Activated naive CD8-positive, alpha-beta T cell treated with anti-CD3 and anti-CD28 coated beads, Interleukin-2, amount 10 ng/mL, durations not matched to agents 7 days and 5 days (primary cell): ENCODE measurements at places on chromosomes 5 and 9.

GRCh38 chr5:180865981-180866695 lies 5.1 kb upstream of the ZFP62 start:
- peaks cover 5% of the 10 kb centered on the region for H3K4me1 ChIP-seq
- H3K4me3 ChIP-seq, result no peak overlapping the region
- H3K27ac ChIP-seq, result no peak overlapping the region
- DNase-seq, result no peak
- H3K36me3 ChIP-seq, result no peaks in the 10 kb centered on the region

- H3K36me3 ChIP-seq, result no peaks in the 10 kb centered on the region
- no peak overlapping the region for H3K27ac ChIP-seq
- DNase-seq, result no peak
- H3K27me3 ChIP-seq, result no peaks in the 10 kb centered on the region
Measured at GRCh38 chr5:114010362-114010761, 351.5 kb upstream of the KCNN2 start.

GRCh38 chr9:75170898-75171360 lies 82.6 kb downstream of the OSTF1 start:
- H3K27me3 ChIP-seq, result no peaks in the 10 kb centered on the region
- peaks cover 65% of the 10 kb centered on the region for H3K36me3 ChIP-seq
- no peak overlapping the region for H3K4me3 ChIP-seq
- H3K4me1 ChIP-seq, result peaks cover 39% of the 10 kb centered on the region
- no peak for DNase-seq

DNA sequence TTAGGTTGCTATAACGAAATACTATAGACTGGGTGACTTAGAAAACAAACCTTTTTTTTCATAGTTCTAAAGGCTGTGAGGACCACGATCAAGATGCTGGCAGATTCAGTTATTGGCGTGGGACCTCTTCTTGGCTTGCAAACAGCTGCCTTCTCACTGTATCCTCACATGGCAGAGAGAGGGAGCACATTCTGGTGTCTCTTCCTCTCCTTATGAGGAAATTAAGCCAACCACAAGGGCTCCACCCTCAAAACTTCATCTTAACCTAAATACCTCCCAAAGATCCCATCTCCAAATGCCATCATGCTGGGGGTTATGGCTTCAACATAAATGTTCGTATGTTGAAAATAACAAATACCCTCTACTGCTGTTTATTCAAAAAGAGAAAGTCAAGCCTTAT lies 197.1 kb downstream of the CEMIP2 start:
- H3K27ac ChIP-seq, result no peak overlapping the region
- H3K36me3 ChIP-seq, result no peaks in the 10 kb centered on the region
- H3K27me3 ChIP-seq, result peaks cover 16% of the 10 kb centered on the region
- DNase-seq, result no peak

GRCh38 chr9:79668956-79669355 lies 97.2 kb downstream of the TLE4 start:
- H3K4me1 ChIP-seq, result peaks cover 18% of the 10 kb centered on the region
- H3K4me3 ChIP-seq, result no peak overlapping the region
- no peak overlapping the region for H3K27ac ChIP-seq
- peaks cover 45% of the 10 kb centered on the region for H3K36me3 ChIP-seq
- DNase-seq, result no peak

GRCh38 chr5:143431789-143432188 lies 28.3 kb upstream of the NR3C1 start:
- peaks cover 40% of the 10 kb centered on the region for H3K4me1 ChIP-seq
- DNase-seq, result no peak
- H3K4me3 ChIP-seq, result no peak overlapping the region
- H3K27ac ChIP-seq, result no peak overlapping the region

DNA sequence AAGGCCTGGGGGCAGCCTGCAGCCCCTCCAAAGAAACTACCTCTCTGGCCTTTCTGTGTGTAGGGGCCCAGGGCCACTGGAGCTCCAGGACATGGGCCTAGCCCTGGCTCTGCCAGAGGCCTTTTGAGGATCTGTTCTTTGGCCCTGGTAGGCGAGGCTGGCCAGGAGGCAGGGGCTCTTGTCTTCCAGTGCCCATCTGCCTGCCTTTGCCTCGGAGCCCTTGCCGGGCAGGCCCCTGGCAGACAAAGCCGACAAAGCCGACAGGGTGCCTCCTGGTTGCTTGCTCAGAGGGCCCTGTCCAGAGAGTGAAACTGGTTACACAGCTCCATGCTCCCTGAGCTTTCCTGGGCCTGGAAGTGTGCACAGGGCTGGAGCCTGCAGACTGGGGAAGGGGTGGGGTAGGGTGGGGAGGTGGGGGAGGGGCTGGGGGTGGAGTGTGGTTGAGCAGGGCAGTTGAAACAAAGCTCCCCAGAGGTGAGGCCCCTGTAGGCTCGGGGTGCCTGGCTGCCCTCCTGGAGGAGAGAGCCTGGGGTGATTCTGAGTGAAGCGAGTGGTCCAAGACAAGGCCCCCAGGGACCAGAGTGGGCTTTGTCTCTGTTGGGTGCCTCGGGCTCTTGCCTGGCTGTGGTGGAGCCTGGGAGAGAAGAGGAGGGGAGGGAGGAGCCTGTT lies 29.3 kb downstream of the PTPA start:
- peak overlapping the region; percentile 98 for H3K27ac ChIP-seq
- H3K36me3 ChIP-seq, result peaks cover 17% of the 10 kb centered on the region
- DNase-seq, result peak; percentile 61

DNA sequence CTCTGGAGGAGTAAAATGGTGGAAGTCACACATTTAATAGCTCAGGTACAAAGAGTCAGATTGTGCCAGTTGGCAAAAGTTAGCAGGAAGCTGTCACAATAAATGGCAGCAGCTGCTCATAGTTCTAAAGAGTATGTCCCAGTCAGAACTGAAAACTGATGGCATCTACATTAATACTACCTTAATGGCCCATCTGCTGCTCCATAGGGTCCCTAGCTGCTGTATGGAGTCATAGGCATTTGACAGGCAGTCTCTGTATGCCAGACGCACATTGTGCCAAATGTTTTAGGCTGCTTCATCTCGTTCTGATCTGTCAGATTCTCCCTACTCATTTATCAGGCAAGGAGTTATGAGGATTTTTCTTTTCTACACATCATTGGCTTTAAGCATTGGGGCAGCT lies 515.8 kb upstream of the ARRDC3 start:
- no peak overlapping the region for H3K27ac ChIP-seq
- H3K4me3 ChIP-seq, result no peak overlapping the region
- H3K27me3 ChIP-seq, result no peaks in the 10 kb centered on the region
- H3K36me3 ChIP-seq, result no peaks in the 10 kb centered on the region

GRCh38 chr5:133731951-133732350 lies 119.6 kb upstream of the FSTL4 start:
- H3K4me3 ChIP-seq, result no peak overlapping the region
- no peak overlapping the region for H3K27ac ChIP-seq

DNA sequence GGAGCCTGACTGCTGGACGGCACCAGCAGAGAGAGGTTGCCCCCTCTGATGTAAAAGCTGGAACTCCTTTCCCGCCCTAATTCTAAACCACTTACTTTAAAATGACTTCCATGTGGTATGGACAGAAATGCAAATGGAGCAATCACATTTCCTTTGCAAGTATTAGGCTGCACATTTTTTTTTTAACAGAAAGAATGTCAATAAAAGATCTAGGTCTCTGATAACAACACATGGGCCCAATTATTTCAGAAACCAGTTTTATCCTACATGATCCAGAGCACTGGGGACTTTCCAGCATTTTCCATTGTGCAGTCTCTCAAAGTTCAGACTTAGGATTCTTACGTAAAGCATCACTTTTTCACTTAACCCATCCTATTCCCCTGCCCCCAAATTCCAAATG lies 203.7 kb downstream of the NXNL2 start:
- peaks cover 3% of the 10 kb centered on the region for H3K27me3 ChIP-seq
- no peaks in the 10 kb centered on the region for H3K4me1 ChIP-seq
- H3K36me3 ChIP-seq, result no peaks in the 10 kb centered on the region
- no peak overlapping the region for H3K27ac ChIP-seq
- no peak for DNase-seq
- H3K4me3 ChIP-seq, result no peak overlapping the region

- no peaks in the 10 kb centered on the region for H3K27me3 ChIP-seq
- peak overlapping the region; percentile 94 for H3K4me3 ChIP-seq
- H3K36me3 ChIP-seq, result peaks cover 16% of the 10 kb centered on the region
- DNase-seq, result no peak
- H3K4me1 ChIP-seq, result peaks cover 42% of the 10 kb centered on the region
Measured at GRCh38 chr5:141634720-141635119, 1.9 kb downstream of the HDAC3 start.

DNA sequence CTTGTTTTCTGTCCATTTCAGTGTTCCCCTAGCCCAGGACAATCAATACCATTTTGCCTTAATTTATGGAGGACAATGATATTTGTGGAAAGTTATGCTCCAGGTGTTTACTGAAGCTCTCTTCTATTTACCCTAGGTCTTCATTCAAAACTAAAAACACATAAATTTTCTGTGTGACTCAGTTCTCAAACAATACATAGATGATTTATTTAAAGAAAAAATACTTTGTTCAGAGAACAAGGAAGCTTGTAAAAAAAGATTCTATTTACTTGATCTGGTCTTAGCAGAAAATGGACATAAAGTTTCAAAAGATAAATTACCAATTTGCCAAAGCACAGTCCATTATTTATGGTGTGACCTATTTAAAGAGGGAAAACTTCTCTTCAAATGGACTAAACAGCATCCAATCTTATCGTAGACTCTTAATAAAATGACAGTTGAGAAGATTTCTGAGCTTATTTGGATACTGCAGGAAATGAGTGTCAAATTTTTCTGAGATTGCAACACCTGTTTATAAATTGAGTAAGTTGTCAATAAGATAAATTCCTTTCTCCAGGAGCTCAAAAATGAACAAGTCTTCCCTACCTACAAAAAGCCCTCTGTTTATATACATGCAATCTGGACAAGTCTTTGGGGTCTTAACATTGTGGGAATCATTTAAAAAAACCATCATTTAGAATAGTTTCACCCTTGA lies 627.2 kb downstream of the PSAT1 start:
- H3K4me3 ChIP-seq, result no peak overlapping the region
- no peaks in the 10 kb centered on the region for H3K27me3 ChIP-seq
- no peaks in the 10 kb centered on the region for H3K4me1 ChIP-seq
- DNase-seq, result no peak

DNA sequence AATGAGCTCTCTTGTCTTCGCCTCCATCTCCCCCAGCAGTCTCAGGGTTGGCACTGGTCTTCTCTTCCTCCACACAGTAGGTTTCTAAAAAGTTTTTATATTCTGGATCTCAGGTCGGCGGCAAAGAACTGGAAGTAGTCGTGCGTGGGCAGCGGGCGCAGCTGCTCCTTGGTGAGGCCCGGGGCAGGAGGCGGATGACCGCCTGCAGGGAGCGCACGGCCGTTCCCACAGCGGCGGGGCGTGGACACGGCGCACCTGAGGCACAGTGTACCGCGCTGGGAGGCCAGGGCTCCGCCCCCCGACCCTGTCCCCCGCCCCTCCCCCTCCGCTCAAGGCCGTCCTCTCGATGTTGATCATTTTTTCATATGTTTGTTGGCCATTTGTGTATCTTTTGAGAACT lies 92.4 kb downstream of the STX17 start:
- no peak for DNase-seq
- H3K27ac ChIP-seq, result no peak overlapping the region
- peaks cover 48% of the 10 kb centered on the region for H3K36me3 ChIP-seq
- no peak overlapping the region for H3K4me3 ChIP-seq
- no peaks in the 10 kb centered on the region for H3K4me1 ChIP-seq

DNA sequence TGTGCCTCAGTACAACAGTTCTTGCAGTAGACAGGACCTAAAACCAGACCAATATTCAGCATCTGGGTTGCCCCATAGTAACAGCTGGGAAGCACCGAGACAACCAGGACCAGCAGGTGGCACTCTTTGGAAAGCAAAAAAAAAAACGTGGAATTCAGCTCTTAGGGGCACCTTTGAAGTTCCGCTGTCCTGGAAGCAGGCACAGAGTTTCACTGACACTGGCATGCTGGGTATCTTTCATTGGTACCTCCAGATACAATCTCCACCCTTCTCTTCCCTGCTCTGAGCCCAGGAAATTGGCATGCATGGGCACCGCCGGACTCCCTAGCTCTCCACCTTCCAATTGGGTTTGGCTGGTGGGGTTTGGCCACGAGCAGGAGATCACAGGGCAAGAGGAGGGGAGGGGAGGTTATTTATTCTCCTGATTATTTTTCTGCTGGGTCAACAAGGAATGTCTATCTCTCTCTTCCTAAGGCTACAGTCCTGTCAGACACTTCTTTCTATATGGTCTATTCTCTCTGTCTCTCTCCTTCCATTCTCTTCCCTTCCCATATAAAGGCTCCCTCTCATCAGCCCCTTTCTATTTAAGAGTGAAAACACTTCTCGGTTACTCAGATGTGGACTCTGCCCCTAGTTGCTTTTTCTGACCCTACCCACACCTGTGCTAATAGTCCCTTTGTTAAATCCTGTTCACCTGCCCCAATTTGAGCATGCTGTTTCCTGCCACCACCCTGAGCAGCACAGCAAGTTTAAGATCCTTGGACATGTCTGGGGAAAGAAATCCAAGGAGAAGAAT lies 1.9 kb upstream of the IDNK start:
- DNase-seq, result peak; percentile 41
- no peak overlapping the region for H3K27ac ChIP-seq
- H3K27me3 ChIP-seq, result peaks cover 3% of the 10 kb centered on the region

GRCh38 chr5:55027595-55027994 lies 3.5 kb downstream of the GZMK start:
- H3K4me3 ChIP-seq, result peak overlapping the region; percentile 68
- DNase-seq, result no peak
- peaks cover 54% of the 10 kb centered on the region for H3K36me3 ChIP-seq
- H3K27ac ChIP-seq, result peak overlapping the region; percentile 80
- no peaks in the 10 kb centered on the region for H3K27me3 ChIP-seq

DNA sequence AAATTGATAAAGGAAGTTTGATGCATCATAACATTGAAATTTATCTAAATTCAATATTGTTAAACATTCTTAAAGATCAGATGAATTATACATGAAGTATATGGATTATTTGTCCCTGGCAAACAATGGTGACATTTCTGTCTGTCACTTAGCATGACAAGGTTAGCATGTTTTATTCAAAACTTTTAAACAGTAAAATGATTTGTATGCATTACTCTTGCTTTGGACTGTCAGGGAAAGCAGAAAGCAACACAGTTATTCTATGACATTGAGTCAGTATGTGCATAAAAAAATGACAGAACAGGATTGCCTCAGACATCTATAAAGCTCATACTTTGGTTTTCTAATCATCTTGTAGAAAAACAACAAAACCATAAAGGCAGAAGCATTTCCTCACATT lies 193.7 kb downstream of the IZUMO3 start:
- no peak overlapping the region for H3K27ac ChIP-seq
- H3K4me1 ChIP-seq, result no peaks in the 10 kb centered on the region
- H3K4me3 ChIP-seq, result no peak overlapping the region
- no peaks in the 10 kb centered on the region for H3K27me3 ChIP-seq
- H3K36me3 ChIP-seq, result no peaks in the 10 kb centered on the region

DNA sequence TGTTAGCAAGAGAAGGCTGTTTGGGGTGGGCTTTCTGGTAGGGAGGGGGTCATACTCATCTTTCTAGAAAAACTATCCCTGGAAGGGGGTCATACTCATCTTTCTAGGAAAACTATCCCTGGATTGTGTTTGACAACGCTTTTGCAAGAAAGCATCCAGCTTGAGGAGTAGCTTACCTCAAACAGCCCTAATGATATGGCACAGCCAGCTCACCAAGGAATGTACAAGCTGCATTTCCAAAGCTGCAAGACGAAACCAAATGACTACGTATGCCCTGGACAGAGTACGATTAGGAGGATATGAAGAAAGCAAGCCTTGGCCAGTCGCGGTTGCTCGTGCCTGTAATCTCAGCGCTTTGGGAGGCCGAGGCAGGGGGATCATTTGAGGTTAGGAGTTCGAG lies 63.4 kb downstream of the KLF4 start:
- H3K36me3 ChIP-seq, result no peaks in the 10 kb centered on the region
- no peak overlapping the region for H3K4me3 ChIP-seq
- H3K27me3 ChIP-seq, result no peaks in the 10 kb centered on the region
- H3K4me1 ChIP-seq, result peaks cover 2% of the 10 kb centered on the region

GRCh38 chr9:130347931-130348330 lies 82.4 kb downstream of the HMCN2 start:
- DNase-seq, result no peak
- no peaks in the 10 kb centered on the region for H3K27me3 ChIP-seq
- H3K36me3 ChIP-seq, result no peaks in the 10 kb centered on the region
- no peaks in the 10 kb centered on the region for H3K4me1 ChIP-seq
- no peak overlapping the region for H3K27ac ChIP-seq
